ENCODE measurements at places on chromosomes 5 and 9.

GRCh38 chr5:159377653-159378052 lies 47.4 kb upstream of the IL12B start:
- DNase-seq, result no peak

GRCh38 chr9:122030357-122030756 lies 62.8 kb downstream of the TTLL11 start:
- no peak for DNase-seq

GRCh38 chr9:137095664-137096517 lies 9.1 kb downstream of the MAN1B1 start:
- DNase-seq, result peak; percentile 79

GRCh38 chr5:17314907-17315471 lies 97.6 kb downstream of the BASP1 start:
- DNase-seq, result no peak

DNA sequence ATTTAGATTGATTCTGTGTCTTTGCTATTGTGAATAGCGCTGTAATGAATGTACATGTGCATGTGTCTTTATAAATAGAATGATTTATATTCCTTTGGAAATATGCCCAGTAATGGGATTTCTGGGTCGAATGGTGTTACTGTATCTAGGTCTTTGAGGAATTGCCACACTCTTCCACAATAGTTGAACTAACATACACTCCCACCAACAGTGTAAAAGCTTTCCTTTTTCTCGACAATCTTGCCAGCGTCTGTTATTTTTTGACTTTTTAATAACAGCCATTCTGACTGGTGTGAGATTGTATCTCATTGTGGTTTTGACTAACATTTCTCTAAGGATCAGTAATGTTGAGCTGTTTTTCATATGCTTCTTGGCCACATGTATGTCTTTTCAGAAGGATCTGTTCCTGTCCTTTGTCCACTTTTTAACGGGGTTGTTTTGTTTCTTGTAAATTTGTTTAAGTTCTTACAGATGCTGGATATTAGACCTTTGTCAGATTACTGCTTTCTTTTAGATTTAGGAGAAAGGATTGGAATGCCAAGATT lies 125.0 kb upstream of the NR5A1 start:
- no peak for DNase-seq

DNA sequence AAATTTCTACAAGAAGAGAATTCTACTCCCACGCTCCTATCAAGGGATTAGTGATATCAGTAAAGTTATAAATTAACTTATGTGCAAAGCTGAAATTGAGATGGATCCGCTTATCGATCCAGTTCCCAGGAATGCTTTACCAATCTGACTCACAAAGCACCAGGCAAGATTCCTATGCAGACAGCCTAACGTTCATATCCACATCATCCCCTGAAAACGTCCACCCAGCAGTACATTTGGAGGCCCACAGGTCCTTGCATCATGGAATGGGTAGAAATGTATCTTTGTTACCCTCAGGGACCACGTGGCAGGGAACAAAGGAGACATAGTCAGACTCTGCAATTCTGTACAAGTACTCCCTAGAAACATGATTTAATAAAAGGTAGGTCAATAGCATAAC lies 147.4 kb downstream of the ESM1 start:
- no peak for DNase-seq

GRCh38 chr5:2698581-2698980 lies 52.9 kb downstream of the IRX2 start:
- no peak for DNase-seq

DNA sequence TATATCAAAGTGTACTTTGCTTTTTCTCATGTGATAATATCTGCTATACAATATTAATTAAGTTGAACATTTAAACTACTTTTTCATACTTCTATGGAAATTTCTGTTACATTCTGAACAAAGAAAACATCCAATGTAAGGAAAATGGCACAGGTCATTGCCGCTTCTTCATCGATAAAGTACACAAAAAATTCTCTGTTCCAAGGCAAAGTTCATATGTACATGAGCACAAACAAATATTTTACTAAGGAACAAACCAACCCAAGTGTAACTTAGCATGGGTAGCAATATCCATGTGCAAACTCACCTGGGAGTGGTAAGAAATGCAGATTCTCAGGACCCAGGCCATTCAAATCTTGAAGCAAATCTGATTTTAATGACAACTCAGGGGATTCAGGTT lies 139.8 kb downstream of the TMEM161B start:
- DNase-seq, result no peak

DNA sequence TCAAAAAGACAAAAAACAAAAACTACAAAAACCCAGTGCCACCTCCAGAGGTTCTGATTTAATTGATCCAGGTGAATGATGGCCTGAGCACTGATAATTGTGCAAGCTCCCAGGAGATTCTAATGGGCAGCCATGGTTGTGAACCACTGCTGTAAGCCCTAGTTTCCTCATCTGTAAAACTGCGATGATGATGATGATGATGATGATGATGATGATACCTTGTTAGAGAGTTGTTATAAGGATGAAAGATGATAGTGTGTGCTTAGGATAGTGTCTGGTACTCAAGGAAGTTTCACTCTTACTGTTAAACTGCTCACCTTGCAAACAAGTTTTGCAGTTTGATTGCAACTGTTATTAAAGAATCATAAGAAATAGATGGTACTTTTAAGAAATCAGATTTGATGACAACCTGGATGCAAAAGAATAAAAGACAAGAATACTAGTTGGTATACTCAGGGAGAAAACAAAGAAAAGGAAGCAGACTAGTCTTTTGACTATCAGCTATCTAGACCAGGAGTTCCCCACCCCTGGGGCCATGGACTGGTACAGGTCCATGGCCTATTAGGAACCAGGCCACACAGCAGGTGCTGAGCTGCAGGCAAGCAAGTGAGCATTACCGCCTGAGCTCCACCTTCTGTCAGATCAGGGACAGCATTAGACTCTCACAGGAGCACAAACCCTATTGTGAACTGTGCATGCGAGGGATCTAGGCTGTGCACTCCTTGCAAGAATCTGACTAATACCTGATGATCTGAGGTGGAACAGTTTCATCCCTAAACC lies 98.0 kb downstream of the OR2K2 start:
- no peak for DNase-seq

DNA sequence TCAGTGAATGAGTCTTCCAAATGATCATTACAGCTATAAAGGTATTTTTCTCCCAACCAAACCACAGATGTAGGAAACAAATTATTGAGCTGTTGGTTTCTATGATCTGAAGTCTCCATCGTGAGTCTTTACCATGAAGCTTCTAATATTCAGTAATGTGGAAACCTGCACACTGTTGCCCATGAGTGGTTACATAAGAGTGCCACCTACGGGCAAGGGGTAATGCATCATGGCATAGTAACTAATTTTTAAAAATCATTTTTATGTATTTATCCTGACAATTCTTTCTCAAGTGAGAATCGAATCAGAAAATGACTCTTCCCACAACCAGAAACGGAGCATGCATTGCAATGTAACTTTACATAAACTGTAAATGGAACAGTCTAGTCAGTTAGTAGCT lies 282.5 kb upstream of the SMARCA2 start:
- DNase-seq, result no peak

Measured in stimulated activated CD8-positive, alpha-beta memory T cell treated with anti-CD3 and anti-CD28 coated beads, Interleukin-15, amount 100 ng/mL, for 1 hour (primary cell).